ENCODE measurements at places on chromosomes 2 and 18. TPM values are rescaled to one million over a fixed set of nuclear protein-coding genes. Genes with fewer than 3 reads are reported as not detected.

The TSN gene
- 69.0 TPM for total RNA-seq

- no peaks in the 10 kb centered on the region for H3K4me1 ChIP-seq
- no peaks in the 10 kb centered on the region for H3K36me3 ChIP-seq
- H3K27ac ChIP-seq, result no peak overlapping the region
- no peaks in the 10 kb centered on the region for H3K27me3 ChIP-seq
- H3K4me3 ChIP-seq, result no peak overlapping the region
These were observed 618.0 kb downstream of the CCDC85A start for GRCh38 chr2:56801770-56802169.

The MOGAT1 gene
- 0.24 TPM for total RNA-seq

The SYT4 gene
- 0.47 TPM for total RNA-seq

The CPO gene
- not detected for total RNA-seq

DNA sequence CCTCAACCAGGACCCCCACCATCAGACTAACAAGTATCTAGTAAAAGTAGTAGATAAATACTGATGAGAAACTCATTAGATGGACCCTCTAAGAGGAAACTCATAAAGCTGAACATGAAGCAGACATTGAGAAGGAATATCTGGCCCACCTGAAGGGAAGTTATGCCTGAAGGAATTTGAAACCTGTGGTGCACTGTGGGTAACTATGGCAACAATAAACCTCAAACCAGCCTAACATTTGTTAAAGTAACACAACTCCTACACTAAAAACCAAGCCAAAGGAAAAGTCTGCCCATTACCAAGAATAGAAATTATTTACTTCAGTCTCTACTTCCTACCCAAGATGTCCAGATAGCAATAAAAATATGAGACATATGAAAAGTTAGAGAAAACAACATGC, 43.4 kb downstream of the KIAA1328 start:
- no peaks in the 10 kb centered on the region for H3K36me3 ChIP-seq
- H3K4me1 ChIP-seq, result no peaks in the 10 kb centered on the region
- no peak overlapping the region for H3K27ac ChIP-seq
- H3K27me3 ChIP-seq, result no peaks in the 10 kb centered on the region
- no peak overlapping the region for H3K4me3 ChIP-seq
- no peak for DNase-seq

The EHBP1 gene
- 23.6 TPM for total RNA-seq

DNA sequence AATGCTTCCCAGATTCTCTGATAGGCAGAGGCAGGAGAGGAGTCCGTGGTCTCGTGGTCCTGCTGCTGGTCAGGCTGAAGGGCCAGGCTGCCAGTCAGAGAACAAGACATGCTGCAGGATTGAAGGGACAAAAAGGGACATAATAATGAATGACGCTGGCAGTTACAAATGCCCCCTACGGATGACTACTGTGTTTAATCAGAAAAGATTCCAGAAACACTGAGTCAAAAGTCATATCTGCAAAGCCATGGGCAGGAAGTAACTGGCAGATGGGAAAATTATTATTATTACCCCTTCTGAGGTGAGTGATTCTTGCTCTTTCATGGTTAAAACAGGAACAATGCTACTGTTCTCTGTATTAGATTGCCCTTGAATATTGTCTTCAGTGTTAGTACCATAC, 19.0 kb downstream of the LCT start:
- H3K4me1 ChIP-seq, result no peaks in the 10 kb centered on the region
- H3K27ac ChIP-seq, result no peak overlapping the region
- DNase-seq, result no peak
- H3K4me3 ChIP-seq, result no peak overlapping the region

- no peaks in the 10 kb centered on the region for H3K27me3 ChIP-seq
- no peak overlapping the region for H3K4me3 ChIP-seq
- DNase-seq, result no peak
These were observed 99.1 kb downstream of the TACR1 start for GRCh38 chr2:75100011-75100800.

GRCh38 chr2:105785095-105785847, 40.6 kb downstream of the NCK2 start:
- H3K27ac ChIP-seq, result no peak overlapping the region
- DNase-seq, result no peak
- H3K4me1 ChIP-seq, result peaks cover 14% of the 10 kb centered on the region
- no peak overlapping the region for H3K4me3 ChIP-seq
- no peaks in the 10 kb centered on the region for H3K36me3 ChIP-seq
- no peaks in the 10 kb centered on the region for H3K27me3 ChIP-seq

The MRPS5 gene
- total RNA-seq, result 68.8 TPM

DNA sequence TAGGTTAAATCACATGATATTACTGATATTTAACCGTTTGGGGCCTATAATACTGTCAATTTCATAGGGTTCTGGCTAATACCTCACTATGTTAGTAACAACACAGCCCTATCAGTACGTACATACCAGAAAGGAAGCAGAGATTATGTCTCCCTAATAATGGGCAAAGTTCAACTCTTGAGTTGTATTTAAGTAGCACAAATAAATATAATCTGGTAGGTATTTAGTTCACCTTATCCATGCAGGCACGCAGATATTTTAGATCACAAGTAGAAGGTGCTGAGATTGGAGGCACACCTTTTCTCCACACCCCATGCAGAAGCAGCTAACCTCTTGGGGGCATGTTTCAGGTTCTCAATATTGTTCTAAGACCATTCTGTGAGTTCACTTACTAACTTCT, 118.9 kb downstream of the IRS1 start:
- no peaks in the 10 kb centered on the region for H3K27me3 ChIP-seq
- H3K4me1 ChIP-seq, result no peaks in the 10 kb centered on the region
- no peaks in the 10 kb centered on the region for H3K36me3 ChIP-seq
- DNase-seq, result no peak
- H3K4me3 ChIP-seq, result no peak overlapping the region

- H3K27ac ChIP-seq, result no peak overlapping the region
- no peak overlapping the region for H3K4me3 ChIP-seq
- DNase-seq, result peak; percentile 36
- no peaks in the 10 kb centered on the region for H3K27me3 ChIP-seq
- H3K4me1 ChIP-seq, result no peaks in the 10 kb centered on the region
These were observed 77.3 kb upstream of the PHLPP1 start for GRCh38 chr18:62637807-62638687.

- no peaks in the 10 kb centered on the region for H3K36me3 ChIP-seq
- no peak overlapping the region for H3K4me3 ChIP-seq
- H3K4me1 ChIP-seq, result no peaks in the 10 kb centered on the region
- DNase-seq, result no peak
These were observed 28.4 kb upstream of the ARMC9 start for GRCh38 chr2:231170055-231170454.

DNA sequence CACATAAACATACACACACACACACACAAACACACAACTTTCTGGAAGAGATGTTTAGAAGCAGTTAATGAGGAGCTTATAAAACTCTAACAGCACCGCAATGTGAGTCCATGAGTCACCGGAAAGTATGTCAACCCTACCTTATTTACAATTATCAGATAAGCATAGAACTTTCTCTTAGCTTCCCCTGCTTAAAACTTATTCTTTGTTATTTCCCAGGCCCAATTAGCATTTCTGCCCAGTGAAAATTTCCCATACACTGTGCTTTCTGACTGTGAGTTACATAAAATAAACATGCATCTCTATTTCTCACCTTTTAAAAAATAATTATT, 737.6 kb downstream of the LRP1B start:
- H3K27me3 ChIP-seq, result no peaks in the 10 kb centered on the region
- no peak overlapping the region for H3K4me3 ChIP-seq
- H3K4me1 ChIP-seq, result no peaks in the 10 kb centered on the region

DNA sequence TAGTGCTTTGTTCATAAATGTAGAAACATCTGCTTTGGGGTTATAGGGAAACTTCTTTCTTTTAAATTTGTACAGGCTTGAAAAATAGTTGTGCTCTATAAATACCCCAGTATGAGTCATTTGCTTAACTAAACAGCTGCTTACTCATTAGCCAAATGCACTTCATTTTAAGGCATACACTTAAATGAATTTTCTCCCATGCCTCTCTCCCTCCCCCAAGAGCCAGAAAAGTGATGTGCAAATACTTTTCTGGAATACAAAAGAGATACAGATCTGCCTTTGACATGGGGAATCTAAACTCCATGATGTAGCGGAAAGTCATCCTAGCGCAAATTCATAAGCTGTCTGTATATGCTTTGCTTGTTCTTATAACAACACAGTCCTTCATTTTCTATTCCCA, 469.4 kb downstream of the DLGAP1 start:
- no peaks in the 10 kb centered on the region for H3K4me1 ChIP-seq
- no peak overlapping the region for H3K4me3 ChIP-seq
- H3K36me3 ChIP-seq, result no peaks in the 10 kb centered on the region
- DNase-seq, result no peak
- H3K27ac ChIP-seq, result no peak overlapping the region

The COL5A2 gene
- total RNA-seq, result 10.4 TPM

The XDH gene
- 44.4 TPM for total RNA-seq

DNA sequence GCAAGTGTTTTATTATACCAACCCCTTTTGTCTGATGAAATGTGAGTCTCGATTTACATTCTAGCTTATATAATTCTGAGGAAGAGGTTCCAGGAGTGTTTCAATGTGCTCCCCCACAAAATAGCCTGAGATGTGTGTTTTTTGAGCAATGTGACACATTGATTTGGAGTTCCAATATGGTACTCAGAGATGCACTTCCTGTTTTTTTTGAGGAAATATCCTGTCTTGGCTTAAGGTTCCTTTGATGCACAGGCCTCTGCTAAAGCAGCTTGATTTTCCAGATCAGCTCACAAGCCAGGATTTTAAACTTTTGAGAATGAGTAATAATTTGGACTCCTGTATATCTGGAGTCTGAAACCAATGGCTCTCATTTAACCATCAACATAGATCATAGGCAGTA, 221.4 kb downstream of the ACTR3 start:
- no peaks in the 10 kb centered on the region for H3K4me1 ChIP-seq
- H3K36me3 ChIP-seq, result no peaks in the 10 kb centered on the region
- DNase-seq, result no peak
- no peak overlapping the region for H3K27ac ChIP-seq
- H3K4me3 ChIP-seq, result no peak overlapping the region

- no peak overlapping the region for H3K4me3 ChIP-seq
- H3K36me3 ChIP-seq, result no peaks in the 10 kb centered on the region
- DNase-seq, result no peak
- H3K27ac ChIP-seq, result no peak overlapping the region
These were observed 369.7 kb downstream of the EPHA4 start for GRCh38 chr2:221202431-221202830.

DNA sequence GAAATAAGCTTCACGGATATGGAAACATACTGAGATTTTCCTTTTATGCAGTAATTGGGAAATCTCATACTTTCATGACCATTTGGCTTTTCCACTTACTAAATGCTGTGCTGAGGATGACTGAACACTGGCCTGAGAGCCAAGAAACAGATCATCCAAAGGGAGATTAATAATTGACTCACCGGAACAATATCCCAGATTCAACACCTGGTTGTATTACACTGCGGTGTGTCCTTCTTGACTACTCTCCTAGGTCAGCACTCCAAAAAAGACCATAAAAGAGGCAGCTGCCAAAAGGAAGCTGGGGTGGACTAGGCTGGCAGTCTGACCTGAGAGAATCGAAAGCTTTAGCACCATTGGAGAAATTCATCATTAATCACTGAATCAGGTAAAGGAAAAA, 469.1 kb downstream of the CBLN2 start:
- no peak overlapping the region for H3K4me3 ChIP-seq
- no peaks in the 10 kb centered on the region for H3K4me1 ChIP-seq
- H3K36me3 ChIP-seq, result no peaks in the 10 kb centered on the region
- no peaks in the 10 kb centered on the region for H3K27me3 ChIP-seq
- no peak overlapping the region for H3K27ac ChIP-seq

GRCh38 chr18:8707556-8708300, 2.4 kb downstream of the MTCL1 start:
- H3K27me3 ChIP-seq, result peaks cover 9% of the 10 kb centered on the region
- peaks cover 9% of the 10 kb centered on the region for H3K4me1 ChIP-seq
- peak overlapping the region; percentile 54 for H3K4me3 ChIP-seq
- no peak for DNase-seq
- no peaks in the 10 kb centered on the region for H3K36me3 ChIP-seq

DNA sequence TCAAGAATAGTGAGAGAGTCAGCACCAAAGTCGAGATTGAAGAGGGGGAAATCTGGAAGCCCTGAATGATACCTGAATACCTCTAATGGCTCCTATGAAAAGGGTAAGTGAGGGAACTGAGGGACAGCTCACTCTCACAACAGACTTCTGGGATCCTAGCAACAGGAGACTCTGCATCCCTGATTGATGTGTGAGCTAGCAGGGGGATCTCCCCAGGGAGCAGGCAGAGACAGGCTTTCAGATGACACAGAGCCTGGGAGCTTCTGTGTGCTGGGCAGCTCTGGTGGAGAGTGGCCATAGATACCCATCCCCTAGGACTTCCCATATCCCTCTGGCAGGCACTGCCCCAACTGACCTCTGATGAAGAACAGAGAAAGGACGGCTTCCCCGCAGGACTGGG, 206.2 kb downstream of the EXOC6B start:
- H3K4me1 ChIP-seq, result no peaks in the 10 kb centered on the region
- H3K27ac ChIP-seq, result no peak overlapping the region
- no peak for DNase-seq
- H3K27me3 ChIP-seq, result no peaks in the 10 kb centered on the region
- H3K36me3 ChIP-seq, result no peaks in the 10 kb centered on the region
- no peak overlapping the region for H3K4me3 ChIP-seq

The TUBB8B gene
- total RNA-seq, result 0.27 TPM

- no peak overlapping the region for H3K4me3 ChIP-seq
- H3K27me3 ChIP-seq, result no peaks in the 10 kb centered on the region
- H3K36me3 ChIP-seq, result no peaks in the 10 kb centered on the region
- no peak overlapping the region for H3K27ac ChIP-seq
- H3K4me1 ChIP-seq, result no peaks in the 10 kb centered on the region
These were observed 662.1 kb downstream of the LRP1B start for GRCh38 chr2:141468761-141469160.

The EEF1B2 gene
- total RNA-seq, result 557 TPM

DNA sequence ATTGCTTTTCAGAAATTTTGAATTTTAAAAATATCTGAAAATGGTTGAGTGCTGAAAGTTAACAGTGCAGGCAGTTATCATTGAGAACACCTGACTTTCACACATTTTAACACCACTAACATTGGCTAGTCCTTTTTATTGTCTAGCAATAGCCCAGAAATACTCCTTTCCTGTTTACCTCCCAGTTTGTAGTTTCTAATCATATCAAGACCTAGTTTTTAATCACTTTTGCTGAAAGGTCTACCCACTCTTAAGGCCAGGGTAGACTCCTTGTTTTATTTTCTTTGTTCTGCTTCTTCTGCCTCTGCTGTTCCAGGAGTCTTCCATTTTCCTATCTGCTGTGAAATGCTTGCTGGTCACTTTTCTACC, 72.1 kb downstream of the UBE2E3 start:
- no peak for DNase-seq
- no peaks in the 10 kb centered on the region for H3K36me3 ChIP-seq
- no peak overlapping the region for H3K4me3 ChIP-seq
- H3K4me1 ChIP-seq, result no peaks in the 10 kb centered on the region
- no peaks in the 10 kb centered on the region for H3K27me3 ChIP-seq
- no peak overlapping the region for H3K27ac ChIP-seq

- no peaks in the 10 kb centered on the region for H3K36me3 ChIP-seq
- H3K27me3 ChIP-seq, result no peaks in the 10 kb centered on the region
- H3K4me1 ChIP-seq, result no peaks in the 10 kb centered on the region
- H3K4me3 ChIP-seq, result no peak overlapping the region
- no peak for DNase-seq
These were observed 71.9 kb downstream of the RNF152 start for GRCh38 chr18:61820882-61821281.

GRCh38 chr2:74148457-74149246, 940 bp upstream of the BOLA3 start:
- H3K27ac ChIP-seq, result no peak overlapping the region
- peak overlapping the region; percentile 75 for H3K4me3 ChIP-seq
- H3K36me3 ChIP-seq, result no peaks in the 10 kb centered on the region
- DNase-seq, result no peak
- H3K4me1 ChIP-seq, result peaks cover 6% of the 10 kb centered on the region
- no peaks in the 10 kb centered on the region for H3K27me3 ChIP-seq

Measured in colonic mucosa (tissue), 4 donors.